ENCODE measurements at places on chromosomes 12 and 14.

- no peak for DNase-seq
Observed at GRCh38 chr14:89348722-89349121, 68.3 kb downstream of the FOXN3 start.

DNA sequence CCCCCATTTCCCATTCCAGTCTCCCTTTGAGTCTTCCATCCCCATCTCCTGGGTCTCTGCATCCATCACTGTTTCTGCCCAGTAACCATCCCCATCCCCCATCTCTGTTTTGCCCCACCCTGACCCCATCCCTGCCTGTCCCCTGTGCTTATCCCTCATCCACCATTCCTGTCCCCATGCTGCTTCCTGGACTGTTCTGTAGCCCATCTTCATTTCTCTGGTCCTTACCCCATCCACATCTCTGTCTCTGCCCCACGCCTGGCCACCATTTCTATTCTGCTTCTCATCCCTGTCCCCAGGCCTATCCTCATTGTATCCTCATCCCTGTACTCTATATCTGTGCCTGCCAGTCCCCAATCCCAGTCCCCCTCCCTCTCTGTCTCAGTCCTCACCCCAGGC, 4.2 kb downstream of the NXPH4 start:
- no peak for DNase-seq

GRCh38 chr12:127363392-127363791, 903.6 kb upstream of the TMEM132C start:
- peak; percentile 45 for DNase-seq

DNA sequence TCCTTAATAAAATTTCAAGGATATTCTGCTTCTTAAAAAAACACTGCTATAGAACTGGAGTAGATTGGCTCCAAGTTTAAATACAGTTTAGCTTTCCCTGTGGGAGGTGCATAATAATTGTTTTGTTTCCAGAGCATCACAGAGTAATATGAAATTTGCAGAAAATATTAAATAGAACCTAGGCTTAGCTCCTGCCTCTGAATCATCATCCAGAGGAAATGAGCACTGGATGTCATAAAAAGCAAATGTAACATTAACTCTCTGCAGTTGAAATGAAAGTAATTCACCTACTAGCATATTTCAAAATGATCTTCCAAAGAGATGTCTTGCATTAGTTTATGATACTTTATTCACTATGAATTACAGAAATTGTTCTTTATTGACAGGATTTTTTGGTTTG, 769.8 kb downstream of the C12orf50 start:
- DNase-seq, result no peak

DNA sequence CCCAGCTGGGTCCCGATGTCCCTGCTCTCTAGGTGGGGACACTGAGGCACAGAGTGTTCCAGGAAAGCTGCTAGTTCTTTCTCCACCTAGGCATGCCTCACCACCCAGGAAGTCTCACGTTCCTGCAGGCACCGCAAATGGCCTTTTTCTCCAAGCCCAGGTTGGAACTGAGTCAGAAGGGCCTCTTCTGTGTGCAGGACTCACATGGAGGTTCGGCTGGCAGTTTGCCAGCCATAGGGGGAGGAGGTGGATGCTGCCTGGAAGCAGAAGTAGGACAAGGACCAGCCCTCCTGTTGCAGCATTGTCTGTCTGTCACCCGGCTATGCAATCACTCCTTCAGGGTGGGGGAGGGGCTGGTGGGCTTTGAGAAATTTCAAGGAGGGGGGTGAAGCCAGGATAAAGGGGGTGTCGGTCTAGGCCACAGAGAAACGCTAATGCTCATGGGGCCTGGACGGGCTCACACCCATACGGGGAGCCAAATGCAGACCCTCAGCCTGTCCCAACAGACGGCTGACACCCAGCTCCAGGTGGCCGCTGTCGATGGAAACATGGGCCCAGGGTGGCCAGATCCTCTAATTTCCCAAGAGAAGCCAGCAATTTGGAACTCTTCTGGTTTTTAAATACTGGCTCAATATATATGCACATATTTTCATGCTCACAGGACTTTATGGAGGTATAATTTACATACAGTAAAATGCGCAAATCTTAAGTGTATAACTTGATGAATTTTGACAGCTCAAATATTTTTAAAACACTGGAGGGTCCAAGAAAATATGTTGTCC, 120.5 kb downstream of the PHETA1 start:
- DNase-seq, result peak; percentile 75

All from Daoy (cell line).